Cortex of kidney (tissue), 1 donor: ENCODE measurements at places on chromosomes 4 and X.

GRCh38 chr4:142085513-142086292 is 449.3 kb downstream of the IL15 start:
- no peak for DNase-seq

- DNase-seq: no peak
Measured at GRCh38 chrX:100674705-100675104, 30.7 kb downstream of the SRPX2 start.

DNA sequence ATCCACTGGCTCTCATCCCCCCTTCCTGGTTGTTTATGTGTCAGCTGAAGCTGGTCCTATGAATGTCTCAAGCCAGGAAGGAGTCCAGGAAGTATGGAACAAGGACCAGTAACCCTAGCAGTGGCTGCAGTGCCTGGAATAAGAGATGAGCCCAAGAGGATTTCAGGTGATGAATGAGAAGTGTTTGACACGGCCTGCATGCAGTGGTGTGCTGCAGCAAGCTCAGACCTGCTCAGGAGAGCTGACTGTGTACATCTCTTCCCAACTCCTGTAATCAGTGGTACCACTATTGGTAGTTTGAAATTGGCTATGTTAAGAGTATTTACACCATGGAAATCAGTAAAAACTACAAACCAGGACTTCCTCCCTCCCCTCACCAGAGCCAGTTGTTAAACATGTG is 88.0 kb downstream of the IQCM start:
- DNase-seq: no peak

DNA sequence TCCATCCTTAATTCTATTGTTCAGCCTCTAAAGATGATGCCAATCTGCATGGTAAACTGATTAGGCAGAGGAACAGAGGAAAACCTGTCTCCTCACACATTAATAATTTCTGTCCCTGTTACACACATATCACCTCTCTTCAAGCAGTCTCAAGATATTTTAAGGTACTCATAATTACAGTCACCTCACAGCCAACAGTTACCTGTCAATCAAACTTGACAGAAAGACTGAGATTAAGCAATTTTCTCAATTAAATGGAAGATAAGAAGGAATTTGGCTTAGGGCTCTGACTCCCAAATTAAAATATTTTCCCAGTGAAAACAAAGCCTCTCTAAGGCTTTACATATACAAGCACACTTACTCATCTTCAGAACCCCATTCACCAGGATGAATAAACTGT is 85.2 kb downstream of the MAPK10 start:
- DNase-seq: no peak

DNA sequence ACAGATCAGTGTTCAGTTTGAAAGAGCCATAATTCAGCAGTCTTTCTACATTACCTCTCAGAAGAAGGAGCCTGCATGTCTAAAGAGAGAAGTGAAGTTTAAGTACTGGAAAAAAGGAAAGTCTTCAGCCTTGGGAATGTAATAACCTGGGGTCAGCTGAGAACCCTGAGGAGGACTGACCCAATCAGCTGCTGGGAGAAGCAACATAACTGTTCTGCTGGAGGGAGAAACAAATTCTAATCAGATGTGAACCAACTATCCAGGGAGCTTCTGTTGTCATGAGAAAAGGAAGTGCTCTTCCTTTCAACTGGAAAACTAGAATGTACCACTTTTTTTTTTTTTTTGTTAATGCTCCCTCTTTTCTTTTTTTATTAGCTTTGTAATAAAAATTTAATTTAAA is 64.5 kb upstream of the PDE5A start:
- no peak for DNase-seq

GRCh38 chrX:135632353-135632752 is 81.1 kb upstream of the CT45A1 start:
- no peak for DNase-seq

- no peak for DNase-seq
Measured at GRCh38 chr4:29037501-29037900, 1682.7 kb upstream of the PCDH7 start.

DNA sequence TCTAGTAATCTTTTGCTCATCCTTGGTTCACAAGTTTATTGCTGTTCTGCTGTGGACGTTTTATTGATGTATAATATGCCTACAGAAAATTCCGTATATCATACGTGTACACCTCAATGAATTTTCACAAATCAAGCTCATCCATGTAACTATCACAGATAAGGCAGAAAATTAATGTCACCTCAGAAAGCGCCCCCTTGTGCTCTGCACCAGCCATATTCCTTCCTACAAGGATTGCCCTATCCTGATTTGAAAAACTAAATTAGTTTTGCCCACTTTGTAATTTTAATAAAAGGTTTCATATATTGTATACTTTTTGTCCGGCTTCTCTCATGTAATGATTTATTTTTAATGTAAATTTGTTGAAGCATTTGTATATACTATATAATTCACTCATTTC is 390.8 kb downstream of the ADGRL3 start:
- no peak for DNase-seq

GRCh38 chrX:82412858-82413257 is 1095.2 kb upstream of the POU3F4 start:
- no peak for DNase-seq

DNA sequence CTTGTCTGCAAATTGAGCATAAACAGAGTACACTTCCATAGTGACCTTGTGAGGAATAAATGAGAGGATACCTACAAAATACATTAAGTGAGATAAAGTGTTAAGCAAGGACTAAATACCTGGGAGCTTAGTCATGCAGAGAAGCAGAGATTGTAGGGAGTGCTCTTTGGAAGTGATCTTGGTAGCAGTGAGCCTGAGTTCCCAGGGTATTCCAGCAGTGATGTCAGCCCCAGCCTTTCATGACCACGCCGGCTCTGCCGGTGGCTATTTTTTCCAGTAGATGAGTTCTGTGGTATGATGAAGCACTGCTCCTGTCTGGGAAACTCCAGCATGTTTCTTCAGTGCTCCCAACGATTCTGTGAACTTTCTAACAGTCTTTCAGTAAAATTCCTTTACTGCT is 391.5 kb upstream of the IGFBP7 start:
- no peak for DNase-seq

- DNase-seq: no peak
Measured at GRCh38 chr4:95429416-95429815, 119.4 kb downstream of the UNC5C start.

DNA sequence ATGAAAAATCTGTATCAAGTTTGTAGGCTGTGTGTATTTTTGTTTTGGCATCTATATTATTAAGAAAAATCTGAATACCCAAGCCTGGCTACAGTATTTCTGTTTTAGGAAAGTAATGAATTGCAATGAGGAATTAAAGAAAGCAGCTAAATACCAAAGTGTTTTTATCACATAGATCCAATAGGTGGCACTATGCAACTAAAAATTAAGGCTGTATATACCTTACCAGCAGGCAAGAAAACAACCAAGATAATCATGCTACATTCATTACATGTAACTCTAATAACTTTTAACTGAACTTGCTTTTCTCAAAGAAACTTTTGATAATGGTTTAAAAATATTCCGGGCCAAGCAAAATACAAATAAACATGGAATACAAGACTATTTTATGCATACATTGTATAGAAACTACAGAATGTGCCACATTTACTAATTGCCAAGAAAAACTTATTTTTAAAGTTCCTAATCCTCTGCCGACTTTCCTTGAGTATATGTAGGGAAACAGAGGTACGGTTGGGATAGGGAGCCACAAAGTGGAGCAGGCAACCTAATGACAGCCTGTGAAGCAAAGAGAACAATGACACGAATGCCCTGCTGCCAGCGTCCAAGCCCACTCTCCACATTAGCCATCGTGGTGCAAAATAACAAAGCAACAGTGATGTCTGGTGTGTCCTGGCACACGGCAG is 63.7 kb downstream of the SEC24D start:
- no peak for DNase-seq

DNA sequence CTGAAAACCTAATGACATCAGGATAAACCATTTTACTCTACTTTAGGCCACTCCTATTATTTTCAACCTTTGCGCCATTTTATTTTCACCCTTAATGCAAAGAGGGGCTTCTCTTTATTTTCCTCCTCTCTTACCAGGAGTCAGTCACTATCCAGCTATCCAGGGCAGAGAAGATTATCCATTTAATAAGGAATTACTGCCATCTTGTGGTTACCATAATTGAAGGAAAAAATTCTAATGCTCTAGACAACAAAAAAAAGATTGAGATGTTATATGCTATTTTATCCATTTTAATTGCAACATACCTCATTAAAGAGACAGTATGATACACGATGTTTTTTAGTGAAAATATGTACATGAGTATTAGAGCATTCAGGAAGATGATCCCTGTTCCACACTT is 514.5 kb upstream of the FAM241A start:
- DNase-seq: no peak

- DNase-seq: no peak
Measured at GRCh38 chr4:3489451-3489962, 26.4 kb downstream of the DOK7 start.

DNA sequence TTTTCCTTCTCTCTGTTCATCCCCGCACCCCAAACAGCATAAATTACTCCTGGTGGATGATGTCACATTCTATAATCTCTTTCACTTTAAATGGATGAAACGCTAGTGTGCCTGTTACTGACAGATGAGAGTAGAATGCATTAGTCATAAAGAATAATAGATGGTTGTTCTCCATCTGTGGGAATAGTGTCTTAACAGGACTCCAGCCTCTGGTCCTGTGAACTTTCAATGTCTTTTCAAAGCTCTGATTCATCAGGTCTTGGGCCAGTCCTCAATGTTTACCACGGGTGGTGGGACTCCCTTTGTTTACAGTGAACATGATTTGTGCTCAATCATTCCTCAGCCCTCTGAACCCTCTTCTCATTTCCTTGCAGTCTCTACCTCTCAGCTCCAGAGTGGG is 182.6 kb downstream of the GABRB1 start:
- no peak for DNase-seq

- DNase-seq: no peak
Measured at GRCh38 chr4:6464842-6465588, 7.4 kb downstream of the PPP2R2C start.

GRCh38 chr4:168474660-168475320 is 5.5 kb downstream of the DDX60L start:
- DNase-seq: no peak

- no peak for DNase-seq
Measured at GRCh38 chrX:150459196-150459595, 96.1 kb downstream of the MAMLD1 start.

- no peak for DNase-seq
Measured at GRCh38 chrX:119402588-119402987, 3.5 kb downstream of the SLC25A43 start.

GRCh38 chr4:156475322-156475721 is 496.3 kb downstream of the PDGFC start:
- no peak for DNase-seq

GRCh38 chr4:189815404-189816192 is 125.1 kb upstream of the FRG1 start:
- no peak for DNase-seq

- no peak for DNase-seq
Measured at GRCh38 chr4:94920369-94920768, 162.6 kb downstream of the BMPR1B start.

GRCh38 chrX:154485150-154486051 is 1.0 kb downstream of the UBL4A start:
- no peak for DNase-seq

DNA sequence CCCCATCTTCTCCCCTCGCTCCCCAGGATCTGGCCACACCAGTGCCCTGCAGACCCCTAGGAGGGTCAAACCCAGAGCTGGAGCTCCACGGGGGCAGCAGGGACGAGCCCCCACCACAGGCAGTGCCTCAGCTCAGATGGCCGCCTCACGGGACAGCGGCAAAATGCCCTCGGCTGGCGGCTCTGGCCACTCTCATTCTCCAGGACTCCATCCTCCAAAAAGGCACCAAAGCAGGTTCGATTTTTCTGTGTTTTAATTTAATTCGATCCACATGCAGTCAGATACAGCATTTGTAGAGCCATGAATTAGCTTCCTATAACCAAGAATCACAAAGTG is 8.3 kb downstream of the FAM53A start:
- DNase-seq: no peak

- DNase-seq: no peak
Measured at GRCh38 chr4:88910101-88910500, 146.9 kb downstream of the FAM13A start.

- no peak for DNase-seq
Measured at GRCh38 chr4:73976716-73977115, 5.1 kb downstream of the PF4 start.

- no peak for DNase-seq
Measured at GRCh38 chr4:182062458-182062857, 180.7 kb upstream of the TENM3 start.

- no peak for DNase-seq
Measured at GRCh38 chr4:878796-879728, 53.1 kb downstream of the GAK start.

DNA sequence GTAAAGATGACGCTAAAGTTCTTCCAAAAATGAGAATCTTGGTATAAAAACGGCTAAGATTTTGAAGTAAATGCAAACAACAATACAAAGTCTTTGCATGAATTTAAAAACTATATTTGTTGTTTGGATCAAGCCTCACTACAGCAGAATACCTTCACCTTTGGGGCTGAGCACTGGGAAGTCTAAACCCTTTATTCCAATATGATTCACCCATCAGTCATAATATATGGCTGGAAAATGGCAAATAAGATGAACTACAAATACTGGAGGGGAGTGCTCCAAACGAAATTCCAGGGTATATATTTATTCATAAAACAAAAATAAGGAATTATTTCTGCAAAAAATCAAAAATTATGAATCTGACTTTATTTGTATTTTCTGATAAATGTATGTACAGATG is 138.4 kb downstream of the SCFD2 start:
- no peak for DNase-seq

- no peak for DNase-seq
Measured at GRCh38 chr4:145866991-145867390, 71.6 kb downstream of the ZNF827 start.

DNA sequence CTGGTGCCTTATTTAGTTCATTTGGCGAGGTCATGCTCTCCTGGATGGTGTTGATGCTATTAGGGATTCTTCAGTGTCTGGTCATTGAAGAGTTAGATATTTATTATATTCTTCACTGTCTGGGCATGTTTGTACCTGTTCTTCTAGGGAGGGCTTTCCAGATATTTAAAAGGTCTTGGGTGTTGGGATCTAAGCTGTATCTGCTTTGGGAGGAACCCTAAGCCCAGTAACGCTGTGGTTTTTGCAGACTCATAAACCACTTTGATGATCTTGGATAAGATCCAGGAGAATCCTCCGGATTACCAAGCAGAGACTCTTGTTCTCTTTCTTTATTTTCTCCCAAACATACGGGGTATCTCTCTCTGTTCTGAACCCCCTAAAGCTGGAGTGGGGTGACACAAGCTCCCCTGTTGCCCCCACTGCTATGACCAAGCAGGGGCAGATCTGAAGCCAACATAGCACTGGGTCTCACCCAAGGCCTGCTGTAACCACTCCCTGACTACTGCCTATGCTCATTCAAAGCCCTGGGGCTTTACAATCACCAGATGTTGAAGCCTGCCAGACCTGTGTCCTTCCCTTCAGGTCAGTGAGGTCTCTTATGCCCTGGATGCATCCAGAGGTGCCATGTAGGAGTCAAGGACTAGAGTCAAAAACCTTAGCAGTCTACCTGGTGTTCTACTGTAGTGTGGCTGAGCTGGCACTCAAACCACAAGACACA is 187.6 kb downstream of the GUCY2F start:
- DNase-seq: no peak
